Endothelial cell (in vitro differentiated cells): ENCODE measurements at places on chromosomes 16 and 17.

DNA sequence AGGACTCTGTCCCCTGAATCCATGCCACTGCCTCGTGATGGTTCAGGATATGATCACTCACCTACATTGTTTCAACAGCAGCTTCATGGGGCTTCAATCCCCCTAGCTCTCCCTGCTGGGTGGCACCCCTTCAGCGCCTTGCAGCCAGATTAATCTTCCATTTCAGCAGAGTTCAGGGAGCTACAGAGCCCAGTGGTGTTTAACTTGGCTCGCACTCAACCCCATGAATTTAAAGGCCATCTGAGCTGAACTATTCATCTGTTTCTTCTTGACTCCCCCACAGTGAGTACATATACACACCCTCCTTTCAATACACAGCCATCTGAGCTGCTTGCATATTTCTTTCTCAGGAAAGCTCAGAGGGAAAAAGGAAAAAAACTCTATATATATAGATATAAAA, 202.8 kb upstream of the C16orf82 start:
- no peak for DNase-seq

DNA sequence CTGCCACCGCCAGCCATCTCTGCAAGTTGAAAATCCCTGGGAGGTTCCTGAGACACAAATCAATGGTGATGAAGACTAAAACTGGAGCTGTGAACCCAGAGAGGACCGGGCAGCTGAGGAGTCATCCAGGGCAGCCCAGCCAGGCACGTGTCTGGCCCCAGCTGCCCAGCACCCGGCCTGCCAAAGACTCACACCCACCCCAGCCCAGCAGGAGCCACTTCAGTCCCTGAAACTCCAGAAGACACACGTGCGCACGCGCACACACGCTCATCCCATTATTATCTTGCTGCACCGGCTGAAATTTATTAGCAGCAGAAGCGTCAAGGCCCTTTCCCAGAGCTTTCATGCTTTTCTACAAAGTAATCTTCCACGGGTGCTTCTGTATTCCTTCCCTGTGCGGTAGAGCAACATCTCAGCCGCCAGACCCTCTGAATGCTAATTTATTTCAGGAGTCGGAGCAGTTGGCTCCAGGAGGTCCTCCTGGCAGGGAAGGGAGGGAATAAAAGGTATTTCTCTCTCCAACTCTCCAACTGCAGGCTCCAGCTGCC, 59.8 kb upstream of the RBFOX3 start:
- no peak for DNase-seq

DNA sequence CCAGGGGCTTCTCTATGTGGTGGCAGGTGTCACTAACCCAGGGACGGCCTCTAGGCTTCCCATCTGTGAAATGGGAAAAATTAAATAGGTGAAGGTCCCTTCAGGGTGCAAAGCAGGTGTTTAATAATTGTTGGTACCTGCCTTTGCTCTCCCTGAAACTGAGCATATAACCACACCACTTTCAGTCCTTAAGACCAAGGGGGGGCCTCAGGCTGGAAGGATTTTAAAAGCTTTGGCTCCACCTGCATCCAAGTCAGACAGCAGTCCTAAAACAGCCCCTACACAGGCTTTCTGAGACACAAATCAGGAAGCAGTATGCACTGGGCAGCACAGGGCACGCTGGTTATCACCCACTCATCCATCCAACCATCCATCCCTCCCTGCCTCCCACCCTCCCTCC, 55.0 kb downstream of the TK2 start:
- DNase-seq: no peak

DNA sequence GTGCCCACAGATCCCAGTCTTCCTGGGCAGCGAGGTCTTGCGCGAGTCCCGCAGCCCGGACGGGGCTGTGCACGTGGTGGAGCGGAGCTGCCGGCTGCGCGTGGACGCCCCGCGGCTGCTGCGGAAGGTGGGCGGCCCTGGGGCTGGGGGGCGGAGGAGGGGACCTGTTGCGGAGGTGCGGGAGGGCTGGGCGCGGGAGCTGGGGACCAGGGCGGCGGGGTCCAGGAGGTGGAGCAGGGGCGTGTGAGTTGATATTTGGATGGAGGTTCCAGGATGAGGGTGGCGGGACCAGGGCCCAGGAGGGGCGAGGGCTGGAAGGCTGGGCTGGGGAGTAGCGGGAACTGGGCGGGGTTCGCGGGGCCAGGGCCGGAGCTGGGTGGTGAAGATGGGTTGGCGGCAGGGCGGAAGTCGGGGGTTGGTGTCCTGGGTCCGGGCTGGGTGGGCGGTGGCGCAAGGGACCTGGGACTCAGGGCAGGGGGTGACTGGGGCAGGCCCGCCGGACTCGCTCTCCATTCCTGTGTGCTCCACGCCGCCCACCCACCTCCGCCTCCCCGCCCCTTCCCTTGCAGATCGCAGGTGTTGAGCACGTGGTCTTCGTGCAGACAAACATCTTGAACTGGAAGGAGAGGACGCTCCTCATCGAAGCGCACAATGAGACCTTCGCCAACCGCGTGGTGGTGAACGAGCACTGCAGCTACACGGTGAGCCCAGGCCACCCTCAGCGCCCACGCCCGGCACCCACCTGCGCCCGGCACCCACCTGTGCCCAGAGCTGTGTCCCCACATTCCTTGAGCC, 29.6 kb downstream of the SEC14L5 start:
- DNase-seq: no peak

DNA sequence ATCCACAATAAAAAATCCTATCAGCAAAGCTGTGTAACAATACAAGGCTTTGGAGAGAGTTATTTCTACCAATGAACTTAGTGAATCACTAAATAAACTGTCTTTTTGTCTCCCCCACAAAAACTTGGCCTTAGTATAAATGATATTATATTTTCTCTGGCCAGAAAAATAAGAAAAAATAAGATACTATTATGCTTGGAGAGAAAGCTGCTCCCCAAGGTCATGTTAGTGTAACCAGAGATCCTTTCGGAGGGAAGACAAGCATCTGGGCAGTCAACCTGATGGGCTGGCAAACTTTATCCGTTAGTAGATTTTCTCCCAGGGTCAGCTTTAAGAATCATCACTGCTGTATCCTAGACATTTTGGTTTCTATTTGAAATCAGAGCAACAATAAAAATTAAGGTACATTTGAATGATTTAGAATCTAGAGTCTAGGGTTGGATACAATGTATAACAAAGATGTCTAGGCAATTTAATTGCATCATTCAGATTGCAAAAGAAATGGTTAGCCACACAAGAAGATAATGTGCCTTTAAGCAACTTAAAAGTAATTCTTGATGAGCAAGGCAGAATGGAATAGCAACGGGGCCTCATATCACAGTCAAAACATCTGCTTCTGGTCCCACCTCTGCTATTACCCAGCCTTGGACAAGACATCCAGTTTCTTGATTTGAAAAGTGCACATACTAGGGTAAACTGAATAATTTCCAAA, 280.4 kb downstream of the SLC39A11 start:
- no peak for DNase-seq

DNA sequence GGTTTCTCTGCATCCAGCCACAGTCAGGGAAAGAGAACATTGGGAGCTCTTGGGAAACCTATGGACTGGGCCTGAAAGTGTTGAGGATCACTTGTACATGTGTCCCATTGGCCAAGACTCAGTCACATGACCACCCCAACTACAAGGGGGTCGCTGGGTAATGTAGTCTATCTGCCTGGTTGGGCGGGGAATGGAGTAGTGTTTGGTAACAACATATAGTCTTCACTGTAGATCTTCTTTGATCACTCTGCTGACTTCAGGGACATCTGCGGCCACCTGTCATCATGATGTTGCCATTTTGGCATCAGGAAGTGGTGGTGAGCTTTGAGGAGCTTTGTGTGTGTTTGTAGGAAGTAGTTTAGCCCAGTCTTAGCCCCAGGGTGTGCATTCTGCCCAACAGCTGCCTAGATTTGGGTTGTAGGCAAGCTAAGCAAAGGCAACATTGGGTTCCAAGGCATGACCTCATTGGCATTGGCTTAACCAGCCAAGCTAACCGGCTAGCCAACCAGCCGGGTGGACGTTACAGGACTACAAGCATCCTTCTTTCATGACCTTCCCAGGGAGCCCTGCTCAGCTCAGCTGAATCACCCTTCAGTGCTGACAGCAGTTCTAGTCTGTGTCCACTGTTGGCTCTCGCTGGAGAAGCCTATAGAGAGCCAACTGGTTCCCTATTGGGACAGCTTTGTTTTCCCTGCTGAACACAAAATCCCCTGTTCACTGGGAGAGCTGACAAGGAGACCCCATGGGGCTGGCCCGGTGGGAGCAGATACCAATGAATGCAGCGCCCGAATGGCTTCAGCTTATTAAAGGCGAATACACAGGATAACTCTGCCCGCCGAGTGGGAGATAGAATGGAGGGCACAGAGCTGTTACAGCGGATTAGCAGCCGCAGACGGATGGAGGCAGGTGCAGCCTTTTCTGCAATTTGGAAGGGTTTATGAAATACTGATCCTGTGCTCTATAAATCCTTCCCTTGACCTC, 178.6 kb downstream of the NTN1 start:
- DNase-seq: no peak

DNA sequence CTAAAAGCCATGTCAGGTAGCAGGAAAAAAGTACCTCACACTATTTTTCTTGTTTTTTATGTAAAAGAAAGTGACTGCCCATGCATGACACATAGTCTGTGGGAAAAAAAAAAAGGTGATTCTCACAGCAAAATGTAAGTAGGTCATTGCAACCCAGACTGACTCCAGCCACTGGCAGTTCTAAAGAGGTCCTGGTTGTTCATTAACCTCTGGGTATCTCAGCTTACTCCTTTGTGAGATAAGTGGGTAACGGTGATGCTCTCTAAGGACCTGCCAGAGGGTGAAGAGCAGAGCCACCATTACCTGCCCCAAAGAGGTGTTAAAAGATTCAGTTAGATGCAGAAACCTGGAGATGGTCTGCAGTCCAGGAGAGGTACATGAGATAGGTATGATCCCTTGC, 531.9 kb downstream of the GRIN2A start:
- DNase-seq: no peak

DNA sequence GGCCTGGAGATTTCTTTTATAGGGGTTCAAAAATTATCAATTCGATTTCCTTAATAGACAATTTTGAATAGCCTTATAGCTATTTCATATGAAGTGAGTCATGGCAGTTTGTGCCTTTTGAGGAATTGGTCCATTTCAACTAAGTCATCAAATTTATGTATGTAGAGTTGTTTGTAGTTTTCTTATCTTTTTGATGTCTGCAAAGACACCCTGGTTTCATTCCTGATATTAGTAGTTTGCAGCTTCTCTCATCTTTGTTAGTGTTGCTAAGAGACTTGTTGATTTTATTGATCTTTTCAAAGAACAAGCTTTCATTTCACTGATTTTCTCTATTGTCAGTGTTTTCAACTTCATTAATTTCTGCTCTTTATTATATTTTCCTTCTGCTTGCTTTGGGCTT, 44.2 kb downstream of the N4BP1 start:
- DNase-seq: no peak

GRCh38 chr17:51805765-51806164, 352.7 kb downstream of the CA10 start:
- no peak for DNase-seq

GRCh38 chr16:78843978-78844377, 744.5 kb downstream of the WWOX start:
- DNase-seq: no peak

- no peak for DNase-seq
Observed at GRCh38 chr16:69113216-69113615, 7.8 kb downstream of the HAS3 start.

DNA sequence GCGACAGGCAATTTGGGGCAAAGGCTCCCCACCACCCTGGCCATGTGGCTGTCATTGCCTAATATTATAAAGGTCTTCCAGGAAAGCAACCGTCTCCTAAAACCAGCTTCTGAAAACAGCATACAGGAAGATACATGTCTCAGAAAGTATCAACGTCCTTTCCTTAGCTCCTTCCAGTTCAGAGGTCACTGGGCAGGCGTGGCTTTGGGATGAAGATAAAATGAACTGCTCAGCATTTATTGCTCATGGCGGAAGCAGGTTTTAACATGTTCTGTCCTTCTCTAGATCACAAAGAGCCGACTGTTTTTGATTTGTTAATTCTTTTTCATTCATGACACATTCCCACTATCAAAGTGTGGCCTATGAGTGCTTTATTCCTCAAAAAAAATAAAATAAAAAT, 8.0 kb downstream of the CFAP20 start:
- DNase-seq: no peak

- no peak for DNase-seq
Observed at GRCh38 chr17:80564545-80564944, 19.9 kb downstream of the RPTOR start.
